ENCODE measurements at places on chromosomes 2 and 18.

DNA sequence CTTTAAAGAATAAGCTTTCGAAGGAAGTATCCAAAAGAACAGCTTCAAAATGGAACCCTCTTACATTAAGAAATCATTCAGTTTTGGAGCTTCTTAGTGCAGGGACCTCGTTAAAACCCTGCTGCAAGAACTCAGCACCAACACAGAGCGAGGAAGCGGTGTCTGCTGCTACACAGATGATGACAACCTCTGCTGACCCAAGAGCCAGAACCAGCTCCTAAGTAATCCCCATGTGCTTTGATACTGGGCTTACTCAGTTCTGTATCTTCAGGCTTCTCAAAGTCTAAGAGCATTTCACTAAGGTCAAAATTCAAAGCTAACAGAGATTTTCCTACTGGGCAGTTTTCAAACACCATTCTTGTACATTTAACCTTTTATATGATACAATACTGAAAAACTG is 194.6 kb downstream of the STK39 start:
- no peak for DNase-seq

- peak; percentile 49 for DNase-seq
These were observed 370.8 kb upstream of the NT5C1B start for GRCh38 chr2:18959952-18960717.

DNA sequence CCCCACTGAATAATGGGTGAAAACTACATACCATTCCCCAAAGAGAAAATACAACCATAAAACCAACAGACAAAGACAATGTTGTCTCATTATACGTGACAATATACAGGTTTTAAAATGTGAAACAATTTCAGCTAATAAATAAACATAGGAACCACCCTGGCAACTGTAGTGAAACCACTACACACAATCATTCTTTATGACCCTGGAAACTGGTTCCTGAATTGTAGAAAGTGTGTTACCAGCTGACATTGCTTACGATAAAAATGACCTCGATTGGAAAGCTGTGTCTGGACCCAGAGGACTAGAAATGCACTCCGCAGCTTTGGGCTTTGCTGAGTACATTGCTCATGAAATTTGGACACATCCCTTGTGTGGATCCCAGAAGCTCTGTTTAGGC is 73.9 kb upstream of the LPIN2 start:
- no peak for DNase-seq

DNA sequence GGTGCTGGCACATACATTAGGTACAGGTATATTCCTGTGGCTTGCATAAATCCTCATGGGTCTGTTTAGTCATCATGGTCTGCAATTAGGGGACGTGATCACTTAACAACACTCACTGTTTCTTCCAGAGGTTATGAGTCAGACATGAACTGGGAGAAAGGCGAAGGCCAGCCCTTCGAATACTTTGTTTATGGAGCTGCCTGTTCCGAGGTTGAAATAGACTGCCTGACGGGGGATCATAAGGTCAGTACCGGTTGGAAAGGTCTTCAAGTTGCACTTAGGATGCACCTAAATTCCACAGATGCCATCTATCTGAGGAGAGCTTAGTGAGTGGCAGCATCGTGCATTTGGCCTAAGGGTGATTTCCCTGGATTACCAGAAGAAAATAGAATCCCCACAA is 76.9 kb downstream of the AOX1 start:
- DNase-seq = peak; percentile 67

DNA sequence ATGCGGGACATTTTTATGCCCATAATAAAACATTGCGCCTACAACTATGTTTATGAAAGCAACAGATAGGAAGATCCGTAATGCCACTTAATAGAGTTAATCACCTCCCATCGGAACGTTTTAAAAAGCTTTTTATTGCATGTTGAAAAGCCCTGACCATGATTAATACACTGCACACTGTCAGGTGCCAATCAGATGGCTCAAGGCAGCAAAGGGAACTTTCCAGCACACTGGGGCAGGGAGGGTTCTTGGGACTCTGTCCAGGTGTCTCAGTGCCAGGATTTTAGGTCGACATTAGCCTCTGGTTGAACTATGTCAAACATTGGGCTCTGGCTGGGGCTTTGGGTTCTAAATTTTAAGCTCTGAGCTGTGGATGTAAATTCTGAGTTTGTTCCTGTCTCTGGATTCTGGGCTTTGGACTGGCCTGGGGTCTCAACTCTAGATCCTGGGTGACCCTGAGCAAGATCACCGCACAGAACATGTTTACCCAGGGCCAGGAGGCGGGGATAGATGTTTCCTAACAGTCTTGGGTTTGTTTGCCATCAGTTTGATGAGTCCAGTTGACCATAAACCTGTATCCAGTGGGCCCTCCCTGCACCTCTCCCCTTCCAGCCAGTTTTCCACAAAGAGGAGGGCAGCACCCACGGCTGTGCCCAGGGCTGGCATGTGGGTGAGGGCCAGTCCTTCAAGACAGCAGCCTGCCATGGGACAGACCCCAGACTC is 262.7 kb downstream of the ATAD2B start:
- no peak for DNase-seq

GRCh38 chr2:144459937-144460336 is 60.0 kb downstream of the ZEB2 start:
- DNase-seq = no peak

DNA sequence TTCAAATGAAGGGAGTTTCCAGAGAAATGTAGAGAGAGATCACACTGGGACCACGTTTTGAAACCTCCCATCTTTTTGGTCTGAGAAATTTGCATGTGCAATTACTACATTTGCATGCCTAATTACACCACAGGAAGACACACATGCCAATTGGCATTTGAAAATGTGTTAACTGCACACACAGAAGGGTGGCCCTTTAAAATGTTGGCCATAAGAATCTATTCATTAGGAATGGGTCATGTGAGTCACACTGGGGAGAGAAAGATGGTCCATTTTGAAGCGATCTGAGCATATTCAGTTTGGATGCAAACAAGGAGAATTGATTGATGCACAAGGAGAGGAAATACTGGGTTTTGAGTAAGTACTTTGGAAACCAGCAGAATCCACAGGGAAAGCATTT is 1407.1 kb upstream of the ACVR2A start:
- DNase-seq = no peak

DNA sequence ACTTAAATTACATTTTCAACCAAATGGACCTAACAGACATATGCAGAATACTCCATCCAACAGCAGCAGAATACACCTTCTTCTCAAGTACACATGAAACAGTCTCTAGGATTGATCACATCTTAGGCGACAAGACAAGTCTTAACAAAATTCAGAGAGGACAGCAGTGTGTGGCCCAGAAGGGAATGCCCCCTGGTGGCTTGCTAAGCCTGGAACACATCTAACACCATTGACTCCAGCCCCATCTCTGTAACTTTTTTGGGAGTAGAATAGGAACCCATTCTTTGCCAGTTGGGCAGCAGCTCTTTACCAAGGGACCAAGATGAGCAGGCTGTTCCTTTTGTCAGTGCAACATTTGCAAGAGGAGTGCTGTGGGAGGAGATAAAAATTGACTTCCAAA is 249.9 kb downstream of the PLCL1 start:
- DNase-seq = peak; percentile 28

GRCh38 chr2:230972046-230972445 is 23.9 kb upstream of the SPATA3 start:
- no peak for DNase-seq

Measured in fibroblast of skin of right quadriceps (primary cell).